ENCODE measurements at places on chromosomes 11 and 22.

DNA sequence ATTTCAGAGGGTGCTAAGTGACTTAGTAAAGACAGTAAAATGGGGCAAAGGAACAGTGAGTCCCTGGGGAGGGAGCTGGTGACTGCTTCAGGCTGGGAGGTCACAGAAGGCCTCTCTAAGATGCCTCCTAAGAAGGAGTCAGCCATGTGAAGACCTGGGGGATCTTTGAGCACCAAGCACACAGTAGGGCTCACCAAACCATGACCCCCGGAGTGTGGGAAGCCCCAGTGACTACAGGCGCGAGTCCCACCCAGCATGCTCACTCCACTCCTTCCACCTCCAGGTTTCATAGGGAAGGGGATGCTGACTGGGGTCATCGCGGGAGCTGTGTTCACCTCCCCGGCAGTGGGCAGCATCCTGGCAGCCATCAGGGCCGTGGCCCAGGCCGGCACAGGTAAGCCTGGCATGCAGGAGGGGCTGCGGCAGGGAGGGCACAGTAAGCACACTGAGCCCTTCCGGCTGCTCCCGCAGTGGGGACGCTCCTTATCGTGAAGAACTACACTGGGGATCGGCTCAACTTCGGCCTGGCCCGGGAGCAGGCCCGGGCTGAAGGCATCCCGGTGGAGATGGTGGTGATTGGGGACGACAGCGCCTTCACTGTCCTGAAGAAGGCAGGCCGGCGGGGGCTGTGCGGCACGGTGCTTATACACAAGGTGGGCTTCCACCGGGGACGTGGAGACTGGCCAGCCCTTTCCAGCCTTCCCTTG is 5.9 kb downstream of the TKFC start:
- no peak for DNase-seq

- DNase-seq = no peak
Observed at GRCh38 chr11:86592047-86592591, 80.3 kb downstream of the ME3 start.

- DNase-seq = no peak
Observed at GRCh38 chr11:16542353-16542752, 186.0 kb upstream of the SOX6 start.

DNA sequence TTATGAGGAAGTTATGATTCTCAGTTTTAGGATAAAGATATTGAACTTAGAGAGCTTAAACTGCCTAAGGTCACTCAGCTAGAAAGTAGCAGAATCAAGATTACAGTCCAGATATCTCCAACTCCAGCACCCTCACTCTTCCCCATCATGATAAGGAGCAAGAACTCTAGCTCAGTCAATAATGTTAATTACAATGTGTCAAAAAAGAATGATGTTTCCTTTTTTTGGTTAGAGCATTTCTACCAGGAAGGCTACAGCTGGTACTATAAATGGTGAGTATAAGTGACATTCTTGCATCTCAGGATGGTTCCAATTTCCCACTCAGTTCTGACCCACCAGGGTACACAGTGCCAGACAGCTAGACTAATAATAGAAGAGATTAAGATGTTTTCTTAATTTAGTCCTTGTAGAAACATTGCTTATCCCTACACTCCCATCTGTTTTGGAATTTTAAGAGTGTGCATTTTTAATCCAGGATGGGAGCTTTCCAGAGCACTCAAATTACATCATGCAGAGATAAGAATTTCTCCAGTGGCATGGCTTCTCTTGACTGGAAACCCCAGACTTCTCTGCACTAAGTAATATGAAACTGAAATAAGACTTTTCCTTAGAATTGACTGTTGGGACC is 21.6 kb upstream of the BBOX1 start:
- no peak for DNase-seq

DNA sequence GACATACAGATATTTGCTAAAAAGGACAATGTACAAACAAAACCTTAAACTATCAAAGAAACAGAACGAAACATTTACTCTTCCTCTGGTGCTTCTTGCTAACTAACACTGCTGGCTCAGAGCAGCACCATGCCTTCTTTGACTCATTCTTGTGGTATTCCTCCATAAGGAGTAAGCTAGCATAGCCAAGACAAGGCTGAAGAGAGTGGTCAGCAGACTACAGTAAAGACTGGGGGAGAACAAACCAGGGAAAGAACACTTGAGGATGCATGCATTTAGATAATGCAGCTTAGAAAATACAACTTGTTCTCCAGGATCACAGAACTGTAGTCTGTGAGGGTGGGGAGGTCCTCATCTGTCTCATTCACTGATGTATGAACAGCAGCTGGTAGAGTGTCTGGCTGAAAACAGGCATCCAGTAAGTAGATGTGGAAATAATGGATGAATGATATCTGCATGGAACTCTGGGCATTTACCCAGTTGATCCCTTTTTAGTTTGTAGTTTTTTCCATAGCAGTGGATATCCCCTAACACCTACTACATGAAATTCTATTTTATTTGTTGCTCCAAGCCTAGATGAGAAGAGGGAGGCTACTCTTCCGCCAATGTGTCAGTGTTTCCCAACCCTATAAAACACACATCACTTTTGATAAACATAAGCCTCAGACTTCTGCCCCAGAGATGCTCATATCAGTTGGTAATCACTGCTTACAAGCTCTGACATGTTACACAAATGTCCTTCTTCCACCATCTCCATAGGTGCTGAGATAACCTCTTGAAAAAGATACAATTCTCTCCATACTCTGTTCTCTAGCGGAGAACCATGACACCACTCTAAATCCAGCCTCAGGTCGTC is 7.3 kb downstream of the SNX19 start:
- DNase-seq = no peak

- no peak for DNase-seq
Observed at GRCh38 chr11:102749101-102749722, 24.5 kb upstream of the MMP8 start.

DNA sequence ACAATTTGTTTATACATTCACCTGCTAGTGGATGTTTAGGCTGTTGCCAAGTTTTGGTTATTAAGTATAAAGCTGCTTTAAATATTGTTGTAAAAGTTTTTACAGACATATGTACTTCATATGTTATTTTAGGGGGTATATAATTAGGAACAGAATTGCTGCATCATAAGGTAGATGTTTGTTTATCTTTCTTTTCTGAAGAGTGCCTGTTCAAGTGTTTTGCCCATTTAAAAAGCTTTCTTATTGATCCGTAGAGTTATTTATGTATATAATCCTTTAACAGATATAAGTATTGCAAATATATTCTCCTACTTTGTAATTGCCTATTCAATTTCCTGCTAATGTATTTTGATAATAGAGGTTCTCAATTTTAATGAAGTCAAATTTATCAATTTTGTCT is 11.3 kb upstream of the CCDC81 start:
- DNase-seq = no peak

- no peak for DNase-seq
Observed at GRCh38 chr11:111438846-111439520, 59.9 kb upstream of the POU2AF1 start.

GRCh38 chr11:91178366-91178765 is 955.5 kb upstream of the CHORDC1 start:
- DNase-seq = no peak

- DNase-seq = no peak
Observed at GRCh38 chr11:85133636-85134035, 493.5 kb downstream of the DLG2 start.

GRCh38 chr11:20158597-20159257 is 1.5 kb downstream of the DBX1 start:
- DNase-seq = no peak

DNA sequence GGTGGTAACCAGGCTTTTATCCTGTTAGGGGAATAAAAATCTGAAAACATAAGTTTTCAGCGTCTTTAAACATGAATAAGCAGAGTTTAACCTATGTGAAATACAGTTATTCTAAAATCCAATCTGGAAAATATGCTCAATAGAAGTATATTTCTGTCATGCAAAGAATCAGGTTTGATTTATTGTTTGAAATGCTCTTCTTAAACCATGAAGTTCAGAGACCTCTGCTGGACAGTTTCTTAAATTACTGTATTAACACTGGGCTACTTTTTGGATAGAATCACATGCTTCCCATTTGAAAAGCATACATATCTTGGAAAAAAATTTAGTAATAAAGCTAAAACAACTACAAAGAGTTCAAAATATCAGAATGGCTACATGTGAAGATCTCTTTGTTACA is 25.4 kb downstream of the APIP start:
- DNase-seq = no peak

DNA sequence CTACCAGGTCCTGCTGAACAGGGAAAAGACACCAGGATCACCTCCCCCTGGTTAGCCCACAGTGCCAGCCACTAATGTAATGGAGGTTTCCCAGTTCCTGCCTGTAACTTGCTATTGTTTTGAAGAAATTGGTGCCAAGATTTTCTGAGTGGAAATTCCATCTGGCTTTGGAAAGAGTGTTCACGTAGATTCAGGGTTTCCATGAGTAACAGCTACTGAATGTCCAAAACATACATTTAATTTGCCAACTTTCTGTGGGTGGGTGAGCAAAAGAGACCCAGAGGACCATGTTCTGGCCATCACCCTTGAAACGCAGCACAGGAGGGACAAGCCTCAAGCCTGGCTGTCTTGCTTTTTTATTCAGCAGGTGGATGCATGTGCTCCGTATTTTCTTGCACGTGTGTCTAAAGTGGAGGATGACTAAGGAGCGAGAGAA is 8.8 kb upstream of the DKK3 start:
- no peak for DNase-seq

All from activated CD8-positive, alpha-beta memory T cell treated with anti-CD3 and anti-CD28 coated beads for 48 hours (primary cell).